Muscle of back (tissue), 13 donors: ENCODE measurements at places on chromosomes 2 and 18. TPM values are rescaled to one million over a fixed set of nuclear protein-coding genes. Genes with fewer than 3 reads are reported as not detected.

- DNase-seq = peak; percentile 54
Measured at GRCh38 chr2:20447437-20448245, 767 bp downstream of the RHOB start.

PLGLB2 gene
- polyA plus RNA-seq = 1.1 TPM

FEV gene
- polyA plus RNA-seq = not detected

GRCh38 chr2:176104316-176105077 lies 2.6 kb upstream of the HOXD11 start:
- DNase-seq = no peak

DNA sequence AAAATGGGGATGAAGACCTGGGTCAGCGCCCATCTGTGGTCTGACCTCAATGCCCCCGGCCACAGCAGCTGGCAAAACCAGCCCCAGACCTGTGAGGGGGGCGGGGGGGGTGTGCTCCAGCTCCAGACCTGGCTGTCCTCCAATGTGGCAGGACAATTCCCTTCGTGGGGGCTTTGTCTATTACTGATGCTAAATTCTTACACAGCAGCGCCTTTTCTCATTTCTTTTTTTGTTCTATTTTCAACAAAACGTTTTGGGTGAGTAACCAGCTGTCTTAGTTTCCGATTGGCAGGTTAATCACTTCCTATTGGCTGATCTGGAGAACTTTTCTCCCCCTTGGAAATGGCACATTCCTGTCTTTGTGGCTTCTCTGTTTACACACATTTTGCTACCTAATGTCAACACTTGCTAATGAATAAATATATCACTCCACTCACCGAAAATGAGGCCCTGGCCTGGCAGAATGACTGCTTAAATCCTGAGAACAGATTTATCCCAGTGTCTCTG lies 4.4 kb downstream of the SMAD7 start:
- no peak for DNase-seq

GRCh38 chr2:218262631-218263586 lies 2.1 kb downstream of the GPBAR1 start:
- DNase-seq = no peak

NAT8 gene
- not detected for polyA plus RNA-seq

HTRA2 gene
- 22.5 TPM for polyA plus RNA-seq

DNA sequence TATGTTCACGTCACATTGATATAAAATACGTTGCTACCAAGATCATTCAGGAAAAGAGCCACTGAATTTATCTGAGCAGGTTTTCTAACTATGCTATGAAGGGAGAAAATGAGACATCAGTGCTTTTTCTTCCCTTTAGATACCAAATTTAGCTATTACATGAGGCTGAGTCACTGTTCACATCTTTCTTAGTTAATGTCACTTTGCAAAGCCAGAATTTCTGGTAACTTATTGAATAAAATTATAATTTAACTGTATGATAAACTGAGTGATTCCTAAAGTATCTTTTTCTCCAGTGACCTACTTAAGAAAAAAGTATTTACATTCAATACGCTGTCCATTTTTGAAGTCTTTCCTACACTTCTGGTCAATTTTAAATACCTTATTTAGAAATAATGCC lies 22.7 kb downstream of the C1D start:
- no peak for DNase-seq

PSMA8 gene
- not detected for polyA plus RNA-seq

GRCh38 chr18:48203961-48204666 lies 205.1 kb downstream of the ZBTB7C start:
- no peak for DNase-seq

GRCh38 chr2:220144411-220144810 lies 517.0 kb downstream of the SLC4A3 start:
- no peak for DNase-seq

DNA sequence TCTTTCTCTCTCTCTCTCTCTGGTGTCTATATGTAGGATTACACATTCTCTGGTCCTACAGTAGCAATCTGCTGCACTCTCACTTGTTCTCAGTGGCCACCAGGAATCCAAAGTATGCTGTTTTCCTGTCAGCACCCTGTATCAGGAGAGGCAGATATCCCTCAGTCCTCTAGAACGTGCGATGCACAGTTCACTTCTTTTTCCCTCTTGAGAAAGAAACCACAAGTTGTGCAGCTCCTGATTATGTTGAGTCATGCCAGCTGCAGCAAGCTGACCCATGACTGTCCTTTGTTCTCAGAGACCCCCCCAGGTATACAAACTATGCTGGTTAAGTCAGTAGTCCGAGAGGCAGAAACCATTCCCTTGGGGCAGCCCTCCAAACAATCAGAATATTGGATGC lies 54.6 kb downstream of the LANCL1 start:
- DNase-seq = no peak

DNA sequence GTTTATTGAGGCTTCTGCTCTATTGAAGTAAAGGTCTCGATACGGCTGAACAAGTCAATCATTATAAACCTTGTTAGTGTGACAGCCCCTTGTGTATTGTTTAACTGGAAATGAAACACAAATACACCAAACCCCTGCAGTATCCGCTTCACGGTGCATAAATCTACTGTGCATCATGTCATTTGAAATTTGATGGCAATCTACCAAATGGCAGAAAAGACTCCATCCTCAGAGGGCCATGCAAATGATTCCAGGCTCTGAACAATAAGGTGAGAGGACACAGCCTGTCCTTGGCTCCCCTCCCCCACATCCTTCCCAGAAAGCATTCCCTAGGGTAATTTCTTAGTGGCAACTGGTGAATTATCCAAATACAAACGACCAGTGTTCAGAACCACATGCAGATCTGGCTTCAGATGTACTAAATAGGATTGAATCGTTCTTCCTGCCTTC lies 80.6 kb downstream of the ADCYAP1 start:
- DNase-seq = no peak

METTL4 gene
- 9.8 TPM for polyA plus RNA-seq

CDK5R2 gene
- polyA plus RNA-seq = not detected

DNA sequence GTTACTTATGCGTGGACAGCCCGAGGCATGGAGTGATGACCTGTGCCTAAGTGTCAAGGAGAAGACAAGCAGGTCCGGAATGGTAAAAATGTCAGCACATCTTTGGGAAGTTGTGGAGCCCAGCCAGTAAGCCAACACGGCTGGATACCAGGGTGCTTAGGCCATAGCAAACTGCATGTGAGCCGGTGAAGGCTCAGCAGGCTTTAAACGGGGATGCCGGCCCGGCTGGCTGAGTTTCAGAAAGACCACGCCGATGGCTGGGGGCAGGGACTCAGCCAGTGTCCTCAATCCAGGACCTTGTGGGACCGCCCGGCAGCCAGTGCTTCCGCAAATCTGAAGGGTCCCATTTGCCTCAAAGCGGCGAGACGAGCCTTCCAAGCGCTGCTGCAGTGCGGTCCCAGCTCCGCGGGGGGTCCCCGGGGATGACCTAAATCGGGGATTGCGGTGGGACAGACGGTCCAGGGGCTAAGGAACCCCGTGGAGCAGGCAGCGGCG lies 946 bp upstream of the AGAP1 start:
- no peak for DNase-seq

KCNS3 gene
- polyA plus RNA-seq = 6.0 TPM

- DNase-seq = no peak
Measured at GRCh38 chr18:29588446-29589100, 1411.6 kb upstream of the CDH2 start.

- DNase-seq = no peak
Measured at GRCh38 chr18:73923866-73924265, 223.8 kb downstream of the FBXO15 start.

DNA sequence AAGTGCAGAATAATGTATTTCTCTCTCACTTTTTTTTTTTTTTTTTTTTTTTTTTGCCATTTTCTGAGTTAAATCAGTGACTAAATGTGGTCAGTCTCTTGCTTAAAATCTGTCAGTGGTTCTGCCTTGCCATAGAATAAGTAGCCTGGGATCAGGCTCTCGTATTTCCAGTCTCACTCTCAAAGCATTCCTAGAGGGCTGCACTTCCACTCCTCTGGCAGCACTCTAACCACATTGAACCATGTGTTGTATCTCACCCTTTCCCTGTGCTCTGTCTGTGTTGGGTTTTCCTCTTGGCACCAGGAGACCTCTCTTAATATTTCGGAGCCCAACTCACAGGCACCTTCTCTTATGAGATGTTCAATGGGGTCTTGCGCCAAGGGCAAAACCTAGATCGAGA lies 304.4 kb downstream of the CTNNA2 start:
- no peak for DNase-seq

GRCh38 chr18:62140259-62140658 lies 46.6 kb downstream of the PIGN start:
- DNase-seq = no peak

EVA1A gene
- 4.7 TPM for polyA plus RNA-seq
